Pancreas (tissue), 10 donors: ENCODE measurements at places on chromosomes 11 and 22.

- no peaks in the 10 kb centered on the region for H3K27me3 ChIP-seq
- no peak for DNase-seq
- peaks cover 5% of the 10 kb centered on the region for H3K36me3 ChIP-seq
- H3K4me3 ChIP-seq, result no peak overlapping the region
These were observed 10.3 kb downstream of the YAP1 start for GRCh38 chr11:102120437-102120973.

GRCh38 chr22:19478045-19478900, 720 bp downstream of the UFD1 start:
- H3K27me3 ChIP-seq, result no peaks in the 10 kb centered on the region
- H3K36me3 ChIP-seq, result no peaks in the 10 kb centered on the region
- no peak for DNase-seq
- H3K4me3 ChIP-seq, result peak overlapping the region; percentile 92
- H3K27ac ChIP-seq, result peak overlapping the region; percentile 99
- H3K4me1 ChIP-seq, result peaks cover 17% of the 10 kb centered on the region

GRCh38 chr22:27839057-27839660, 37.6 kb upstream of the MN1 start:
- H3K4me3 ChIP-seq, result no peak overlapping the region
- H3K27me3 ChIP-seq, result no peaks in the 10 kb centered on the region
- no peak overlapping the region for H3K27ac ChIP-seq
- no peaks in the 10 kb centered on the region for H3K4me1 ChIP-seq
- no peak for DNase-seq

DNA sequence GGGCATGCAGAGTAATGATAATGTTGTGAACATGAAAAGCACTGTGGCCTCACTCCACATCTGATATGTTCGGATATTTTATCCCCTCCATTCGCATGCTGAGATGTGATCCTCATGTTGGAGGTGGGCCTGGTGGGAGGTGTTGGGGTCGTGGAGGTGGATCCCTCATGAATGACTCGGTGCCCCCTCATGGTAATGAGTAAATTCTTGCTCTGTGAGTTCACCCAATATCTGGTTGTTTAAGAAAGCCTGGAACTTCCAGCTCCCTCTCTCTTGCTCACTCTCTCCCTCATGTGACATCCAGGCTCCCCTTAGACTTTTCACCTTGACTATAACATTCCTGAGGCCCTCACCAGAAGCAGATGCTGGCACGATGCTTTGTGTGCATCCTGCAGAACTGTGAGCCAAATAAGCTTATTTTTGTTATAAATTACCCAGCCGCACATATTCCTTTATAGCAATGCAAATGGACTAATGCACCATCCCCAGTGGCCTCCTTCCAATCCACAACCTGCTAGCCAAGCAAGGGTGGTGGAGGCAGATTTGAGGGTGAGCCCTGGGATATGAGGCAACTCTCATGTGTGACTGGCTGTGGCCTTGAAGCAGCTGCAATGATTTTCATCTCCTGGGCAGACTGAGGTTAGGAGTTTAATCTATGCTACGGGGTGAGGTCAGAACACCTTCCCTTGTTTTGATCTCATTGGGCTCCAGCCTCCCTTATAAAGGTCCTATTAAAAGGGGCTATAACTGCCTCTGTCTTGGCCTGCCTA, 276.5 kb downstream of the ETS1 start:
- no peaks in the 10 kb centered on the region for H3K4me1 ChIP-seq
- DNase-seq, result no peak
- H3K36me3 ChIP-seq, result no peaks in the 10 kb centered on the region
- H3K27ac ChIP-seq, result no peak overlapping the region
- no peaks in the 10 kb centered on the region for H3K27me3 ChIP-seq

DNA sequence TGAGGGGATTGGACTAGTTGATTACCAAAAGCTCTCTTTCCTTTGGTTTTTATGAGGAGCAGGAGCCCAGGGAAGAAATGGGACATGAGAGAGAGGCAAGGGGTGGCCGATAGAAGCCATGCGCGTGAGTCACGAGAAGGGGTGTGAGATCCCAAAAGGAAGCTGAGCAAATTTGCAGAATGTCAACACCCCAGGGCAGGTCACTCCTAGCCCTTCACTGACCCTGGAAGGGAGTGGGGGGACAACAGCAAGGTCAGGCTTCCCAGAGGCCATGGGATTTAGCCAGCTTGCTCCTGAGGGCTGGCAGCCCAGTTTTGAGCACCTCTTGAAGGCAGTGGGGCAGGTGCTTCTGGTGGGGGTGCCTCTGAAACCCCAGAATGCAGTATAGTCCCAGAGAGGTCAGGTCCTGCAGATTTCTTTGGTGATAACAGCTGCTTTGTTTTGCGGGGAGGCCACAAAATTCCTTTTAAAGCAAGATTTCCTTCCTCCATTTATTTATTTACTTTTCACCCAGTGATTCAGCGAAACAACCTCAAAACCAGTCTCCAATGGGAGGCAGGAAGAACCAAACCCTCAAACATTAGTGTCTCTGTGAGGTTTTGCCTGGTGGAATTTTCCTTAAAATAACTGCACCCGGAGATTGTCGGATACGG, 40.1 kb upstream of the TIMP3 start:
- H3K36me3 ChIP-seq, result no peaks in the 10 kb centered on the region
- no peak overlapping the region for H3K27ac ChIP-seq
- DNase-seq, result no peak
- H3K4me1 ChIP-seq, result no peaks in the 10 kb centered on the region
- no peak overlapping the region for H3K4me3 ChIP-seq

GRCh38 chr22:32634421-32634981, 159.9 kb downstream of the FBXO7 start:
- DNase-seq, result no peak
- H3K4me1 ChIP-seq, result no peaks in the 10 kb centered on the region
- no peak overlapping the region for H3K4me3 ChIP-seq

DNA sequence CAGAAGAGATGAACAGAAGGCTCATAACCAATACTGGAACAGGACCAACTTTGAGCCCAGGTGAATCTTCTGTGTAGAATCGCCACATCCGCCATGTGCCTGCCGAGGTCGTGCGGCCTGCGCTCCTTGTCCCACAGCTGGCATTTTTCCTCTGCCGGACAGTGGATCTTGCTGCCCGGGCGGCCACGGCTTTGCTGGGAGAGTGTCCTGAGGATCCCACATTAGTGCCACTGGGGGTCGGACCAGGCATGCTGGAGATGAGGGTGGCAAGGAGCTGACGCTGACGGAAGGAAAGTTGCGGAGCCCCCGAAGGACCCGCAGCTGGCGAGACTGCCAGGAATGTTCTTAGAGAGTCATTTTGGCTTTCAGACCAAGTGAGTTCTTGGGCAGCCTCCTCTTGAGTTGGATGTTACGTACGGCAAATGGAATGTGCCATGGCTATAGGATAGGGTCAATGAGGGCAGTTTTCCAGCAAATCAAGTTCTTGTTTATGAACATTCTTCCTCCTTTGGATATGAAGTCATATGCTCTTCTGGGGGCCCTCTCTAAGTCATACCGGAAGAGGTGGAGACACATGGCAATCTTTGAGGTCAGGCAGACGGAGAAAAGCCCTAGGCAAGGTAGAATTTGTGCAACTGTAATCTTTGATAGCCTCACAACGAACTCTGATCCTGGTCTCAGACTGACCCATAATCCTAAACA, 57.4 kb upstream of the NUP160 start:
- no peak overlapping the region for H3K4me3 ChIP-seq
- no peaks in the 10 kb centered on the region for H3K36me3 ChIP-seq
- DNase-seq, result no peak
- H3K4me1 ChIP-seq, result no peaks in the 10 kb centered on the region
- no peaks in the 10 kb centered on the region for H3K27me3 ChIP-seq
- no peak overlapping the region for H3K27ac ChIP-seq

- H3K27ac ChIP-seq, result no peak overlapping the region
- H3K4me1 ChIP-seq, result no peaks in the 10 kb centered on the region
- no peak overlapping the region for H3K4me3 ChIP-seq
- DNase-seq, result no peak
These were observed 73.5 kb upstream of the THY1 start for GRCh38 chr11:119496469-119496868.

GRCh38 chr11:131409345-131409744, 38.9 kb downstream of the NTM start:
- no peak overlapping the region for H3K4me3 ChIP-seq
- no peaks in the 10 kb centered on the region for H3K27me3 ChIP-seq
- no peaks in the 10 kb centered on the region for H3K4me1 ChIP-seq

DNA sequence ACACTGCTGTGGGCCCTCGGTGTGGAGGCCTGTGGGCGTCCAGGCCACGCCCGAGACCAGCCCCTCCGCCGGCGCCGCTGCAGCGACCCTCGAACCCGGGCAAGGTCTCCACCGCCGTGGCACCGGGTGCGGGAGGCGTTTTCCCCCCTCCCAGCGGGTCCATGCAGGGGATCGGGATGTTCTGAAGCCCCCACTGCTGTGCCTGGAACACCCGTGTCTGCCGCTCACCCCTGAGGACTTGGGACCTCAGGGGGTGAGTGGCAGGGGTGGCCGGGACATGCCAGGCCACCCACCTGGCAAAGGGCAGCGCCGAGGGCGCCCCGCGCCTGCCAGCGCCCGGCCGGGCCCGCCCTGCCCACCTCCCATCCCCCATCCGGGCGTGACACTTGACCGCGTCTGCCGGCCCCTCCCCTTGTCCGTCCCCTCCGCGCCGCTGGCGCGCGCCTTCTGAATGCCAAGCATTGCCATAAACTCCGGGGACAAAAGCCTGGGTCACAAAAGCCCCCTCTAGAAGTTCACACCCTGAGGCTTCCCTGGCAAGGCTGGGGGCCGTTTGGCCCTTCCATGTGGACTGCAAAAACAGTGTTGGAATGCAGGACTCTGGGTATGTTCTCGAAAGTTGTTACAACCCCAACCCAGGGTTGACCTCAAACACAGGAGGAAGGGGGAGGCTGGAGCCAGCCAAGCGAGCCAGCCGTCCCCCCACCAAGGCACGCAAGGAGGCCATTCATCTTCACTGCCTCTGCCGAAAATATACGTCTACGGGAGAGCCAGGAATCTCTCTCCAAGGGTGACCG, 819 bp upstream of the KCNQ1OT1 start:
- H3K36me3 ChIP-seq, result no peaks in the 10 kb centered on the region
- H3K27ac ChIP-seq, result peak overlapping the region; percentile 85
- H3K4me3 ChIP-seq, result peak overlapping the region; percentile 52
- DNase-seq, result peak; percentile 81
- H3K4me1 ChIP-seq, result no peaks in the 10 kb centered on the region

- H3K4me3 ChIP-seq, result no peak overlapping the region
- H3K4me1 ChIP-seq, result no peaks in the 10 kb centered on the region
- peak; percentile 42 for DNase-seq
These were observed 520.8 kb downstream of the BRD1 start for GRCh38 chr22:49306632-49307480.

DNA sequence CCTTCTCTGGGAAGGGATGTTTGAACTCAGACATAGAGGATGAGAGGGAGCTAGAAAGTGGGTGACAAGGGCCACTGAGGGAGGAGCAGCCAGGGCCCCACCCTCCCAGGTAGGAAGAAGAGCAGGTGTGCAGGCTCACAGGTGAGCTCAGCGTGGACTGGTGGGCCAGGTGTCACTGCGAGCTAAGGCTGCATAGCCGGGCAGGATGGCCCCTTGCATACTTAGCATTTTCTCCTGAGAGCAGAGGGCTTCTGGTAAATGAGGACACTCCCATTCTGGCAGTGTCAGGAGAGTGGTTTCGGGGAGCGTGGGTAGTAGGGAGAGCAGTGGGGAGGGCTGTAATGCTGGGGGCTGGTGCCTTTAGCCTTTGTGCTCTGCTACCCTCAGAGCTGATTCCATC, 843.4 kb downstream of the TBC1D22A start:
- no peaks in the 10 kb centered on the region for H3K4me1 ChIP-seq
- H3K27me3 ChIP-seq, result no peaks in the 10 kb centered on the region
- no peak overlapping the region for H3K4me3 ChIP-seq
- DNase-seq, result no peak
- no peak overlapping the region for H3K27ac ChIP-seq

DNA sequence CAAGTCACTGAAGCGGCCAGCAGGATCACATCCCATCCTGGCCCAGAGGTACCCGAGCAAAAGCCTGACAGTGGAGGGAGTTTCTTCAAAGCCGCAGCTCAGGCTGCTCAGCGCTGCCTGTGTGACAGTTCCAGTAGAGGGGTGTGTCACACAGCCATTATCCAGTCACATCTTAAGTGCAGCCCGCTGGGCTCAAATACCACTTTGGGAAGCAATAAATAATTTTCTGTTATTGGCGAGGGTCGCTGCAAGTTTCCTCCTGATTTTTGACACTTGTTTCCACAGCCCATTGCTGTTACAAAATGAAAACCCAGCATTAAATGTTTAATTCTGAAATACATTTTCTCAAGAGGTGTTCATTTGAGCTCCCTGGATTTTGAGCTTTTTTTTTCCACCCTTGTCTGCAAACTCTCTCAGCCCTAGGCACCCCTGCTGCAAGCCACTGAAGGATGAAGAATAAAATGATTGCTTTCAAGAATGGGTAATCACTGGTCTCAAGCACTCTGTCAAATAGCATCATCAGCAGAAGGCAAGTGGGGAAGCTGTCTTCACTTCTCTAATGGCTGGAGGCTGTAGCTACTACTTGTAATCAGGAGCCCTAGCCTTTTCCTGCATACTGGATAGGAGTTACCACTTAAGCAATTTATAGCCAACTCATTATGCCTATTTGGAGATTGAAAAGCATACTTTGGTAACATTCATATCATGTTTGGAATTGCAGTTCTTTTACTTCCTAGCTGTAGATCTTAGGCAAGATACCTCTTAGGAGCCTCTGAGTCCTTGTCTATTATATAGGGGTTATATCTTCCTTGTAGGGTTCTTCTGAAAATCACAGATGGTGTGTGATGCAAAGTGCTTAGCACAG, 373.7 kb downstream of the METTL15 start:
- no peak overlapping the region for H3K27ac ChIP-seq
- H3K36me3 ChIP-seq, result no peaks in the 10 kb centered on the region
- H3K4me3 ChIP-seq, result no peak overlapping the region
- H3K4me1 ChIP-seq, result no peaks in the 10 kb centered on the region

DNA sequence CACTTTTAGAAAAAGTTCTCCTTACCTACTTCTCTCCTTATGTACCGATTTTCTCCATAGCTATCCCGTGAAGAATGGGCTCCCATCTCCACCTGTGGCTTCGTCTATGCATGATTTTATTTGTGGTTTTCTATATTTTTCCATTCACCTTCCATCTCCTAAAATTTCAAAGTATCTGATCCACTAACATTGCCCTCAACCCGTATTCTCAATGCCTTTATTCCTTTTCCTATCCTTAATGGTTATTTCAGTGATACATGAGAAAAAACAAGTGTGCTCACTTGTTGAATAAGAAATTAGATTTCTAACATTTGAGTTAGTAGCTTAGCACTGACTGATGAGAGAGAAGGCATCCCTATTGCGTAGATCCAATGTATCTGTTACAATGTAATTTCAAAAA, 16.9 kb downstream of the CYP2R1 start:
- H3K36me3 ChIP-seq, result no peaks in the 10 kb centered on the region
- no peaks in the 10 kb centered on the region for H3K27me3 ChIP-seq
- no peaks in the 10 kb centered on the region for H3K4me1 ChIP-seq
- no peak overlapping the region for H3K4me3 ChIP-seq
- no peak for DNase-seq
- H3K27ac ChIP-seq, result no peak overlapping the region

DNA sequence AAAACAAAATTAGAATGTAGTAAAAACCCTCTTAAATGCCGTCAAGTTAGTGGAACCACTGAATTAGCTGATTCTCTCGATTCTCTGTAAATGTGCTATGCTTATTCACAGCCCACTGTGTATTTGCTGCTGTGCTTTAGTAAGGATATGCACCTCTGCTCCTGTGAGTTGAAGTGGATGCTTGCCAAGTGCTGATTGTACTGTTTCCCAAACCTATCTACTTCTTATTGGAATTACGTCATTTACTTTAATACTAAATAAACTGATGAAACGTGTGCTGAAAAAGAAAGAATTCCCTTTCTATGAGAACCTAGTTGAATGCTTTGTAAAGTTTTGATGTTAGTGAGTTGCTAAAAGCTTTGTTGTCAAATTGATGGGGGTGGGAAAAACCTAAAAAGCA, 158.4 kb downstream of the LRRC4C start:
- H3K4me3 ChIP-seq, result no peak overlapping the region
- no peaks in the 10 kb centered on the region for H3K36me3 ChIP-seq
- no peak for DNase-seq
- H3K4me1 ChIP-seq, result no peaks in the 10 kb centered on the region
- H3K27me3 ChIP-seq, result no peaks in the 10 kb centered on the region
- no peak overlapping the region for H3K27ac ChIP-seq
